ENCODE measurements at places on chromosomes 6 and 20.

GRCh38 chr20:43923322-43923721 lies 8.7 kb downstream of the TOX2 start:
- no peak for DNase-seq

GRCh38 chr6:71229477-71229876 lies 59.1 kb upstream of the OGFRL1 start:
- no peak for DNase-seq

DNA sequence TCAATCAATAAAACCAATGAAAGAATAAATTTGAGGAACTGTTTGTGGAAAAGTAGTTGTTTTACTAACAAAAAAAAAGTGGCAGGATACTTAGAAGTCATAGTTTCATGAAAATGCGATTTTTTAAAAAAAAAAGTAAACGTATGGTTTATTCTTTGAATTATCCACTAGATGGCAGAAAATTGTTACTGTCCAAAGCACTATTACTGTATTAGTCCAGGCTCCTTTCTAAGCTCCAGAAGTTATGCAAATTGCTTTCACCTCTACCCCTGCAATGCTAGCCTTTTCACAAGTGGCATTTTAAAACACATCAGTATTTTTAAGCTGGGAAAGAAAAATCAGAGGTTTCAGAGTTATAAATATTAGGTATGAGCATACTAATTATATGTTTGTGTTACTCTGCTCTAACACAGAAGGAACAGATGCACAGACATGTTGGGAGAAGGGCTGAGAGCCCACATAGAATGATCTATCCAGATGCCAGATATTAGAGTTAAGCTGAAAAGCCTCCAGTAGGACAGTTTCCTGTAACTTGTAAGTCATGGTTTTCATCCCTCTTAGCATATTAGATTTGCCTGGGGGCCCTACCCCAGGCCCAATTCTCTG lies 63.9 kb downstream of the FHL5 start:
- no peak for DNase-seq

DNA sequence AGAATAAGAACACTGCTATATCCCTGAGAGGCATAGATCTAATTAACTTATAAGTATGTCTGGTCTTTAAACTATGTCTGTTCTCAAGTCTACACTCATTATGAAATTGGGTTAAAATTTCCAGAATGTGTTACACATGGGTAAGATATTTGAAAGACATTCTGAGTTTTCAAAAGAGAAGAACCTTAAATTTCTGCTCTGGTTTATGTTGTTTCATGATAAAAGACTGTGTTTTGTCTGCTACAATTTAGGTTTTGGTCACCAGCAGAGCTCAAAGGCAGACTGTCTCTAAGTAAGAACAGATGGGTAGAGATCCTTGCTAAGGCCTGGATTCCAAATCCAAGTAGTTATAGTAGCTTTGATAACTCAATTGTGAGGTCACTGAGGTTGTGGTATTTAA lies 6.0 kb downstream of the STMND1 start:
- no peak for DNase-seq

DNA sequence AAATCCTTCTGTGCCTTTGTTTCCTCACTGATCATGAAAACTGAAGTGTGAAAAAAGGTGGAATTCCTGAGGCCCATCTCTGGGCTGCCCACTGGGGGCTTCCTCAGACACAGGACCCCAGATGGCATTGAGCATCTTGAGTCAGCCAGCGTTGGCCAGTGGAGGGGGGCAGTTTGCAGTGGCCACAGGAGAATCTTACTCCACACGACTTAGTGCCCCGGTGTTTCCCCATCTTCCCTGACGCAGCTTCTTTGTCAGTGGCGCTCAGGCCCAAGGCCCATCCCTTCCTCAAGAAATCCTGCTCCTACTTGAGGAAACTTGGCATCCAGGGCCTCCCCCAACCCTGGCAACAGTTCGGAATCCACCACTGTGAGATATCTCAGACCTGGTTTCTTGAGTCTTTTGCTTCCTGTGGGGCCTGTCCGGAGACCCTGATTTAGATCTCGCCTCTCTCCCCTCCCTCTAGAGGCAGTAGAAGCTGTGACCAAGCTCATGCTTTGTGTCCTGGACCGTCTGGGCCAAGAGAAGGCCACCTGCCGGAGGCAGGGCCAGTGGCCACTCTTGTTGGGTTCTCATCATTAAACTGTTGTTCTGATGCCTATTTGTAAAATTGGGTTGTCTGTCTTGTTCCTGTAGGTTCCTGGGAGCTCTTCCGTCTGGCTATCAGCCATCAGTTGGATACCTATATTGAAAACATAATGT lies 20.2 kb upstream of the DLGAP4 start:
- no peak for DNase-seq

DNA sequence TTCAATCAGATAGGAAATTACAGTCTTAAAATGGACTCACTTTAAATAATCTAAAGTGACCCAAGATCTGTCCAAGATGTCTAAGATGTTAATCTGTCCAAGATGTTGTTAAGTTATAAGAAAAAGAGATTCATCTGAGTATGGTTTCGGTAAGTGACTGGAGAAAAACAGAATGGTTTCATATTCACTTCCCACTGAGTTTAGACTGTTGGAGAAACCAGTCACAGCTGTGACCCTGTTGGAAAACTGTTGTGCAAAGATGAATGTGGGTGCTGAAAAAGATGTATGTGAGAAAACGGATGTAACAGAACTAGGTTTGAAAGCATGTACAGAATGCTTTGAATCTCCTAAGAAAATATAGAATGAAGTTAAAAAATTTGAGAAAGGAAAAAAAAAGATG lies 325.9 kb downstream of the COL12A1 start:
- peak; percentile 28 for DNase-seq

DNA sequence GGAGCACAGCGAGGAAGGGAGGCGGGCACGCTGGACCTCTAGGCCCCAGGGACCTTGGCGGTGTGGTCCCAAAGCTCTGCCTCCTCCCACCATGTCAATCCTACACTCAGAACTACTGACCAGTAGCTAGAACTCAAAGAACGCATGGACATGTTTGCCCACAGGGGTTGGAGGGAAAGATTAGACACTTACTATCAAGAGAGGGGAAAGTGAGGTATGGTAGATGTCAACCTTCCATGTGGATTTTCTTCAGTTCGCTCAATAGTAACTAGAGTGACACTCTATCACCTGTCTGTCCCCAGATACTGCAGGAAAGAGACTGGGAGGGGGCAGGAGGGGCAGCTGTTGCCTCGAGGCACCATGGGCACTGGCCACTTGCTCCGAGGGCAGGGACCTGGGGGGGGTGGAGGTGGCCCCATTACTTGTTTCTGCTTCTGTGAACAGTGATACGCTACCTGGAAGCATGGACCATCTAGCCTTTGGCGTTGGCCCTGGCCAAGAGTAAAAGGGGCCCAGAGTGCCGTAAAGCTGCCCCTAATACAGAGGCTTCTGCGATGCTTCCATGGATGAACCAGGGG lies 912 bp upstream of the DIDO1 start:
- no peak for DNase-seq

GRCh38 chr6:91669154-91669870 lies 1082.4 kb upstream of the MAP3K7 start:
- peak; percentile 27 for DNase-seq

DNA sequence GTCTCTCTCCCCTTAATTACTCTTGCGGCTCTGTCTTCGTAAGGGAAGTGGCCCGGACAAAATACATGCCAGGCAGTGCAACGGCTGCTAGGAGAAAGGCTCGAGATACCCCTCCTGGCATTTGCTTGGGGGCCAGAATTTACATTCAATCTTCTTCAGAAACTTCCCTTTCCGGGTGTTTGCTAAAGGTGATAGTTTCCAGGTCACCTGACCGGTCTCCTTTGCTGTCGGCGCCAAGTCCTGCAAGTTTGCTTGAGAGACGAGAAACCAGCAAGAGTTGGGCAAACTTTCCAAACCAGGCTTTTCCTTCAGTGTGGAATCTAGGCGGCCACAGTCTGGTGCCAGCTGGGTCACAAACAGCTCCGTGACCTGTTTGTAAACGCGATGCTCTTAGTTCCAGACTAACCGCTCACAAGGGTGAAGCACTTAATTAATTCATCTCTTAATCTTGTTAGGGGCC lies 563 bp upstream of the SRSF3 start:
- no peak for DNase-seq

GRCh38 chr6:166307082-166308032 lies 835 bp downstream of the PRR18 start:
- no peak for DNase-seq

DNA sequence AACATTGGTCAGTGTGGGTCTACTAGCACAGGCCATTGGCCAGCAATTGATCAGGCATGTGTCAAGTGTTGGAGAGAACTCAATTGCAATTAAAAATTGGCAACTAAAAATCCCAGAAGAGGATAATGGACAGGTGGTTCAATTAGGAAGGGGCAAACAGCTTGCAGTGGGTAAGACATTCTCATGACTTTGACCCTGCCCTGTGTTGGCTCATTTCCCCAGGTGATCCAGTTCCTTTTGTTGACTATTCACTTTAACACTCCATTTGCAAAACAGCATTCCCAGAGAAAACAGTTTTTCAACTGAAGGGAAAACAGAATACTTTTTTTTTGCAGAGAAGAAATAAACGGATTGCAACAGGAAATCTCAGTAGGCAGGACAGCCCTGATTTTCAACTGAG lies 28.9 kb upstream of the SCGN start:
- no peak for DNase-seq

DNA sequence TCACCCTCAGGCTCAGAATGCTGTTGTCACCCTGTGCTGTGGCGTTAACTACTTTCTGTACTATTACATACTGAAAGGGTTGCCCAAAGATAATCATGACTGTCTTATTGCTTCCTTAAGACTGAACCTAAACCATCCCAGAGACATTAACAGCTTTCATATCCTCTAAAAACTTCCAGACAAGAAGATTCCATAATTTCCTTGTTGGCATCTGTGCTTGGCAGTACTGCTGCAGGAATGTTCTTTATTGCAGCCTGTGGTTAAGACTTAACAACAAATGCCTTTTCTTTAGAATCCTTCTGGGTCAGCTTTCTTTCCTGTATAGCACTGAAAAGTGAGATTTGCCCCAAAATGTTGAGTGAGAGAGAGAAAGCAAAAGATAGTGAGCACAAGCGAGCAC lies 109.7 kb downstream of the GJA10 start:
- DNase-seq = no peak

GRCh38 chr6:6486595-6486994 lies 101.9 kb upstream of the LY86 start:
- no peak for DNase-seq

DNA sequence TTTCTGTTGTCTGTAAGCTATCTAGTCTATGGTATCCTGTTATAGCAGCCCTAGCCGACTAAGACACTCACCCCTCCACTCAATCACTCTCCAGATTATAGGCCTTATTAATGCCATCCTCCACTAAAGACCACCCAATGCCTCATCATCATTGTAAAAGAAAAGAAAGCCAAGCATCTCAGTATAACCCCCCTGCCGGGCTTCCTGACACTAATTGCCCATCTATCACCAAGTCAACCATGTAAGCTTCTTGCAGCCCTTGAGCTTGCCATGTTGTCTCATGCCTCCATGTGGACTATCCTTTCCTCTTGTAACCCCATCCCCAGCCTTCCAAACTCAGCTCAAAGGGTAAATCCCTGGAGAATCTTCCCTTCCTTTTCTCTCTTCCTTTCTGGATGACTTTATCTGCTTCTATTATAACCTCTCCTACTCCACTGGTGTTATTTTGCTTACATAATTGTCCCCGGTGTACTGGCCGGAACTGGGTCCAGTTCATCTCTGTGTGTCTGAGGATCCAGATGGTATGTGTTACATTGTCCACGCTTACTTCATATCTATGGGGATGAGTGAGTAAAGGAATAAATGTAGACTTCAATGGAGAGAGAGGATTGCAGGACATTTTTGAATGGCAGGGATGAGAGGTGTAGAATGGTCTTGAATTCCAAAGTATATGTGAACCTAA lies 202.9 kb upstream of the SOX4 start:
- no peak for DNase-seq

- no peak for DNase-seq
Measured at GRCh38 chr20:8118039-8118438, 14.0 kb upstream of the PLCB1 start.

DNA sequence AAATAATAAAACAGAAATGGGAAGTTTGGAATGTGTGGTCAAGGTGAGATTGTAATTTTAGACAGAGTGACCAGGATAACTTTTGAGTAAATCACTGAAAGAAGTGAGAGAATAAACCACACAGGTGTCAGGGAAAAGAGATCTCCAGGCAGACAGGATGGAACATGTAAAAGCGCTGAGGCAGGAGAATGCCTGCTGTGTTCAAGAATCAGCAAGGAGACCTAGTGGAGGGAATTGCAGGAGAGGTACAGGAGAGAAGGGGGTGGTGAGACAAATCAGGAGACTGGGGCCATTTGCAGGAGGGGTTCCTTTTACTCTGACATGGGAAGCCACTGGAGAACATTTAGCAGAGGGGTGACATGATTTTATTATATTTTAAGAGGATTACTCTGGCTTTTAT lies 456.7 kb downstream of the NKAIN2 start:
- no peak for DNase-seq

- no peak for DNase-seq
Measured at GRCh38 chr6:84346372-84346771, 118.9 kb upstream of the CEP162 start.

DNA sequence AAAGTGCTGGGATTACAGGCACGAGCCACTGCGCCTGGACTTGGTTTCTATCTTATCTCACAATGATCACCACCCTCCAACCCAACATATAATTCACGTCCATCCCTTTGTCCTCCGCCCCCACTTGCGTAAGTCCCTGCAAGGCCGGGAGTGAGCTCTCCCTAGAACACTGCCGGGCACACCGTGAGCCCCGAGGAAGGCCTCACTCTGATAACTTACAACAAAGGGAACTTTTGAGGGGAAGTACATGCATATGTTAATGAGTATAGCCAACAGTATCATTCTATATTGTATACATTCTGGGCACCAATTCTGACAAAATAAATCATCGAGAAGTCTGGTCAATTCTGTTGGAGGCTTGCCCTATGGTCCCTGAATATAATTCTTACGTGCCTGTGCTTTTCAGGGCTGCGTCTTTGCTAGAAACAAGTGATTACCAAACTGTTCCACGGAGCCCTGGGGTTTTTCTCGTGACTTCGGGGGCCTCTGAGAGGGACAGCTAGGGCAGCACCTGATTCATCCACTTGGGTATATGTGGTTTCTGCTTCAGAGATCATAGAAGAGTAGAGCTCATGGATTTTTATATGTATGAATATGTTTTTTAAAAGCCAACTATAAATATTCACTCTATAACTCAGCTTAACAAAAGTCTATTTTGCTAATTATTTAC lies 469.8 kb upstream of the AGPAT4 start:
- no peak for DNase-seq

DNA sequence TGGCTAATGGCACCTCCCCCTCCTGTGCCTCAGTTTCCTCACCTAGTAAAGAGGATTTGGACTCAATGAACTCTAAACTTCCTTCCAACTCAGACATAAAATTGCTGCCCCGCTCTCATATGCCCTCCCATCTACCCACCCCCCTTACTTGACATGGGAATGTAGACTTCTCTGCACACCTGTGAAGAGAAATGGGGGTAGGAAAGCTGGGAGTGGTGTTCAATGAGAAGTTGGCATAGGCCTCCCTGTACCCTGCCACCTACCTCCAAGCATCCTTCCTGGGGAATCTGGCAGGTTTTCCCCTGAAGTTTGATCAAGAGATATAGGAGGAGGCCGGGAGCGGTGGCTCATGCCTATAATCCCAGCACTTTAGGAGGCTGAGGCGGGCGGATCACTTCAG lies 3.9 kb upstream of the POU5F1 start:
- no peak for DNase-seq

Data from skeletal muscle cell (primary cell).